Vagina (tissue), 2 donors: ENCODE measurements at places on chromosomes 1 and 21.

- no peak for DNase-seq
These were observed at the start of gene FMO2 for GRCh38 chr1:171185091-171185490. TSS of gene FMO2 (plus strand) at chr1:171185300. CDS start at chr1:171185714, 414 bp downstream.

- DNase-seq: no peak
These were observed 9.1 kb downstream of the SYT2 start for GRCh38 chr1:202701200-202701599.

GRCh38 chr21:15250384-15250783 lies 185.6 kb upstream of the NRIP1 start:
- no peak for DNase-seq

GRCh38 chr1:48202030-48202752 lies 20.3 kb upstream of the SLC5A9 start:
- no peak for DNase-seq

DNA sequence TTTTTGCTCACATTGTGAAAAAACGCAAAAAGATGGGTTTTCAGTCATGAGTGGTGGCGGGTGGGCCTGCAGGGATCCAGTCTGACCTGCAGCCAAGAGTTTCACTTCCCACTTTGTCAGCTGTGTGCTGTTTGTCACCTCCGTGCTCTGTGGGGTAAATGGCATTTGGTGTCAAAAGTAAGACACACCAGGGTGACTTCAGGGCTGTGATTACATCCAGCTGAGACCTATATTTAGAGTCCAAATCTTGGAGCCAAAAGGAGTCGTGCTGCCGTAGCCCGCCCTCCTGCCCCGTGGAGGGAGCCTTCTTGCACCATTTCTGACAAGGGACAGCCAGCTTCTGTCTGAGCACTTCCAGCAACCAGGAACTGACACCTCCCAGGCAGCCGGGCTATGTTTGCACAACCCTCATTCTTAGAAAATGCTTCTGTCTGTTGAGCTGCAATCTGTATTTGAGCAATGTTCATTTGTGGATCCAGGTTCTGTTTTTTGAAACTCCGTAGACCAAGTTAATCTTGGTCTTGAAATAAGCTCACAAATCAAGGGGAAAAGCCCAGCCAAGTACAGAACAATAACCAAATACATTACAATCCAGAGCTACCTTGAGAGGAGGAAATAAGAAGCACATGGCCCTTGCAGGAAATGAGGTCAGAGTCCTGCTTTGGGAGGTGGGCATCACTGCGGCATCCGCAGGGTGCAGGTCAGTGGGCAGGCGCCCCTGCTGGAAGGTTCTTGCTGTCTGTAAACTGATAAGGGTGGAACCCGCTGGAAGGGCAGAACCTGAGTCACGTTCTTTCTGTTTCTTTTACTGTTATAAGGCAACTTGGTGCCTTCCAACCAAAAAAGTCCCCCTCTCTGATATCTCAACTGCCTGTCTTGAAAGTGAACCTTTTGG lies 14.4 kb downstream of the ABCG1 start:
- DNase-seq: no peak
